RKO (cell line): ENCODE measurements at places on chromosomes 7 and 10.
A peak's percentile ranks its signal among the peaks of the same experiment; 100 is the strongest.

DNA sequence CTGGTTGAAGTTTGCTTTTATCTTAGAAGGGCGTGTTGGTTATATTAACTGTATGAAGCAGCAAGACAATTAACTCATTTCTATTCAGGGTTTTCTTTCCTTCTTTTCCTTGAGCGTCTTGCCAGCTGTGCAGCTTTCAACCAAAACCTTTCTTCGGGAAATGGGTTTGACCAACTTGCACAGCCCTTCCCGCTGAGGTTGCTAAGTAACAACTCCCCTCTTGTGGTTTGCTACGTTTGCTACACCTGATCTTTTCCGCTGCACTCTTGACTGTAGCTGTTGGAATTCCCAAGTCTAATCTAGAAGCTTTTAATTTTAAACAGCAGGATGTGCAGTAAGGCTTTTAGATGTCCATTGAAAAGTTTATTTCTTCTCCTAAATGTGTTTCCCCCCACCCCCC is 116.9 kb downstream of the CDCA7L start:
- no peak for DNase-seq

DNA sequence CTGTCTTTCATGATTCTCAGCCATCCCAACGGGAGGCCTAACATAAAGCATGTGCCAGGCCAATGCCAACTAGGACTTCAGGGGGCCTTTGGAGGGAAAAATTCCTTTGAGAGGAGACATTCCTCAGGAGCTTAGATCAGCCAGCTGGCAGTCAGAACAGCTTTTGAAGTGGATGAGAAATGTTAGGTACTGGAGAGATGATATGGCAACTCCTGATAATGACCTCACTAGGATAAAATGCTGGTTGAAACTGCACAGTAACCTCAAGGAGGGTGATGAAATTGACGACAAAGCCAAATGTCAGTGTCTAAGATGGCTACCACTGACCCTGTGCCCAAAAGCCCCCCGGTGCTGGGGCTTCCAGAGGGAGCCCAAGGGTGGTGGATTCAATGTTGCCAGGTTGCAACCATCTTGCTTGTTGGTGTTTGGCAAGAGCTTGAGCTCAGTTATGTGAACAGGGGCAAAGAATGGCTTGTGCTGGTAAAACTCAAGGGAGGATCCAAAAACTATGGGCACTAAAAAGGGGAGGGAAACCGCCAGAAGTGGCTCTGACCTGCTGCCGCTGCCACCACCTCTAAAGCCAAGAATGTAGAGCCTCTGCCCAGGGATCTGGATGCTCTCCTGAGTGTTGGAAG is 121.2 kb downstream of the UBE2H start:
- peak; percentile 85 for DNase-seq

DNA sequence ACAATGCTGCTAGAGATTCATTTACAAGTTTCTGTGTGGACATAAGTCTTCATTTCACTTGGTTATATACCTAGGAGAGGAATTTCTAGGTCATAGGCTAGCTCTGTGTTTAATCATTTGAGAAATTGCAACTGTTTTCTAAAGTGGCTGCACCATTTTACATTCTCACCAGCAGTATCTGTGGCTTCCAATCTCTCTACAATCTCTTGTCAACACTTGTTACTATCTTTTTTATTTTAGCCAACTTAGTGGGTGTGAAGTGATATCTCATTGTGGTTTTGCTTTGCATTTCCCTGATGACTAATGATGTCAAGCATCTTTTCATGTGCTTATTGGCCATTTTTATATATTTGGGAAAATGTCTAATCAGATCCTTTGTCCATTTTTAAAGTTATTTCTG is 53.0 kb upstream of the DRGX start:
- DNase-seq: no peak

DNA sequence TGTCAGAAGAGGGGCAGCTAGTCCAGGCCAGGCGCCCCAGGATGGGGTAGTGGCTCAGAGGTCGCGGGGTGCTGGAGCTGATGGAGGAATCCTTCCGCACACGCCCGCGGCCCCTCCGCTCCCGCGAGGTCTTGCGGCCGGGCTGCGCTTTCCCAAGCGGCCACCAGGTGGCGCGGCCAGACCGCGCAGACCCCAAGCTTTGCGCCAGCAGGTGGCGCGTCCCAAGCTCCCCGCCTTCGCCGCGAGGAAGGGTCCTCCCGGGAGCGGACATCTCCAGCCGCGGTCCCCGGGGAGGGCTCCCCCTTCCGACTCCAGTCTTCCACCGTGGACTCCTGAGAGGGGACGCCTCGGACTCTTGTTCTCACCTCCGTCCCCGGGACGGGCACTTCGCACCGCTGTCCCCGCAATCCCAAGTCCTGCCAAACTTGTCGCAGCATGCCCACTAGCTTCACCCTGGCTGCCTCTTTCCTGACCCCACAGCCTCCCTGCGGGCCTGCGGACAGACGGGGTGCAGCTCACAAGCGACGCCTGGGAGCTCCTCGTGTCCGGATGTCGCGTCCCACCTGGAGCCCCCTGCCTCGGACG is 19.4 kb downstream of the KCNK18 start:
- DNase-seq: peak; percentile 63

GRCh38 chr10:94210440-94211168 is 152.1 kb downstream of the NOC3L start:
- no peak for DNase-seq

DNA sequence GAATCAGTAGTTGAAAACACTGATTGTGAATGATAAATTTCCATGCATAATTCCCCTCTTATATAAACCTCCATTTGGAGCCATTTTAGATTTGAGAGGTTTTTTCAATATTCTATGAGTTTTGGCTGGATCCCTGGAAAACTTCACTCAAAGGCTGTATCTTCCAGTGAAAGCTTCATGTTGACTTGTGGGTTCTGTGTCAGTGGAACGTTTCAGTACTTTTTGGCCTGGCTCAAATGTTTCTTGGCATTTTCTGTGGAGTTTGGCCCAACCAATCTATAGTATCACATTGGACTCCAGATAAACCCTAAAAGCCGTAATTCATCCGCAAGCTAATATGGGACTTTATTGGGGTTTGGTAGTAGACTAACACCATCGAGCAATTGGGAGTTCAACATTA is 172.6 kb upstream of the PRPS1L1 start:
- DNase-seq: no peak
